Right atrium auricular region (tissue), 2 donors: ENCODE measurements at places on chromosomes 5 and 9. TPM values are rescaled to one million over a fixed set of nuclear protein-coding genes. Genes with fewer than 3 reads are reported as not detected.
A peak's percentile ranks its signal among the peaks of the same experiment; 100 is the strongest.

DNA sequence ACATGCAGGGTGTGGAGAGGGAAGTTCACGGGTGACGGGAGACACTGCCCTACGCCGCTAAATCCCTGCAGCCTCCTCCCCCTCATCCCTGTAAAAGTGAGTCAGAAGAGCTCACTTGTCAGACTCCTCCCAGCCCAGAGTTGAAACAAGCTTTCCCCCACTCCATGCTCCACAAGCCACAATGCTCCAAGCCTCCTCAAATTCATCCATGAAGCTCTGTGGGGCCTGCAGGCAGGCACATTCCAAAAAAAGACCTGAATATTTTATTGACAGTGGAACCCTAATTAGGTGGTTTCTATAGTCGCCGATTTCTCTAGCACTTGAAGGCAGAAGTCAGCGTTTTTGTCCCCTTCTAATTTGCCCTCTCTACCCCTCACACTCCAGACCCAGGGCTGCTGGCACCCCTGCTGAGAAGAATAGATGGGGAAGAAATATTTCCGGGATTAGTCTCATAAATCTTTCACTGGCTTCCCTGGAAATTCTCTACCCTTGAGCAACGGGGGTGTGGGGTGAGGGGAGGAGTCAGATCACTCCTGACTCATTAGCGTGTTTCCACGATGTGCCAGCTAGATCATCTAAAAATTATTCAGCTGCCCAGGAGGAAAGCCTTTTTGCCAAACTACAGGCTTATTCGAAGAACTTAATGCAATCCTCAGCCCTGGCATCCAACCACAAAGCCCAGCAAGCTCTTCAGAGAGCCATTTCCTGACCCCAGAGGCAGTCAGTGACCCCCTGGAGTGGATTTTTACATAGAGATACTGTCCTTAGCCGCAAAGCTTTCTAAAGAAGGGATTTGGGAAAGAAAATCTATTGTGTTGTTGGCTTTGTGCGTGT is 97.1 kb downstream of the ENC1 start:
- no peaks in the 10 kb centered on the region for H3K4me1 ChIP-seq
- H3K27ac ChIP-seq, result peak overlapping the region; percentile 25
- no peaks in the 10 kb centered on the region for H3K27me3 ChIP-seq
- DNase-seq, result no peak
- H3K4me3 ChIP-seq, result no peak overlapping the region
- no peaks in the 10 kb centered on the region for H3K36me3 ChIP-seq

DNA sequence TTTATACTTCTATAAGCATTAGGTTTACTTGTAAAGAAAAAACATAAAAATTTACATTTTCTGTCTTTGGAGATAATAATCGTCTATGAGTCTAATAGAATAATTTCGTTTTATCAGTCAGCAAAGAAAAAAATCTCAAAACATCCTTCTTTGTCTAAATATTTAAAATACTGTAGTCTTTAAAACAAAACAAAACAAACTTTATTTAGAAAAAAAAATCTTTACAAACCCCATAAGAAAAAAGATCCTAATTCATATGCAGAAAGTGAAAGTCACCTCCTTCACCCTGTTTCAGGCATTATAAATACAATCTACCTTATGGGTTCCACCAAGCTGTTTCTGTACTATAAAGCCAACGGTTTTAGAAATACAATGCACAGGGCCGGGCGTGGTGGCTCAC is 5.6 kb downstream of the LARS1 start:
- no peak overlapping the region for H3K27ac ChIP-seq
- H3K36me3 ChIP-seq, result peaks cover 21% of the 10 kb centered on the region
- no peaks in the 10 kb centered on the region for H3K27me3 ChIP-seq
- H3K4me3 ChIP-seq, result no peak overlapping the region
- DNase-seq, result no peak
- no peaks in the 10 kb centered on the region for H3K4me1 ChIP-seq

- H3K27ac ChIP-seq, result no peak overlapping the region
- no peaks in the 10 kb centered on the region for H3K27me3 ChIP-seq
- H3K4me1 ChIP-seq, result no peaks in the 10 kb centered on the region
- H3K4me3 ChIP-seq, result no peak overlapping the region
- DNase-seq, result no peak
Observed at GRCh38 chr5:134258896-134259295, 33.0 kb upstream of the PPP2CA start.

- DNase-seq, result peak; percentile 28
- H3K27ac ChIP-seq, result no peak overlapping the region
- no peak overlapping the region for H3K4me3 ChIP-seq
- no peaks in the 10 kb centered on the region for H3K27me3 ChIP-seq
- no peaks in the 10 kb centered on the region for H3K4me1 ChIP-seq
Observed at GRCh38 chr5:2201011-2201410, 318.3 kb upstream of the IRX4 start.

GRCh38 chr5:169015991-169016390 is 284.9 kb downstream of the SLIT3 start:
- no peaks in the 10 kb centered on the region for H3K36me3 ChIP-seq
- H3K4me3 ChIP-seq, result no peak overlapping the region
- H3K4me1 ChIP-seq, result no peaks in the 10 kb centered on the region
- no peaks in the 10 kb centered on the region for H3K27me3 ChIP-seq

- H3K27ac ChIP-seq, result peak overlapping the region; percentile 61
- peaks cover 39% of the 10 kb centered on the region for H3K4me1 ChIP-seq
- H3K27me3 ChIP-seq, result no peaks in the 10 kb centered on the region
- no peak overlapping the region for H3K4me3 ChIP-seq
Observed at GRCh38 chr9:92608909-92609445, 61.0 kb downstream of the IPPK start.

GRCh38 chr9:4020038-4020754 is 279.7 kb downstream of the GLIS3 start:
- no peak overlapping the region for H3K4me3 ChIP-seq
- no peaks in the 10 kb centered on the region for H3K27me3 ChIP-seq
- no peaks in the 10 kb centered on the region for H3K4me1 ChIP-seq
- H3K27ac ChIP-seq, result no peak overlapping the region
- no peak for DNase-seq

GRCh38 chr9:110933350-110934001 is 104.8 kb downstream of the LPAR1 start:
- H3K4me3 ChIP-seq, result no peak overlapping the region
- H3K4me1 ChIP-seq, result no peaks in the 10 kb centered on the region
- DNase-seq, result no peak

DNA sequence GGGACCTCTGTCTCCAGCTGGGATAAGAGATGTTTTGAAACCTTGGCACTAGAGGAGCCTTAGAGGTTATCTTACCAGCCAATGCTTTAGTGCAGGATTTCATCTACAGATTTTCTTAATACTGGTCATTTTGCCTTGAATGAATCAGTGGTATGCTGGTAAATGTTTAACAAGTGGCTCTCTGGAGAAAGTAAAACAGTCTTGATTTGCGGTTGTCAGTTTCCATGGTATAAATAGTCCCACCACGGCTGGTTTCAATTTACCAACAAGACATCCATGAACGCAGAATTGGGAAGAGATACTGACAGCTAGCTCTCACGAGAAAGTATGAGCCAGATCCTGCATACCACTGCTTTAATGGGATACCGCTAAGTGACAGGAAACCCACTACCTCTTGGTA is 56.7 kb upstream of the CXCL14 start:
- no peaks in the 10 kb centered on the region for H3K36me3 ChIP-seq
- H3K27ac ChIP-seq, result no peak overlapping the region
- no peak overlapping the region for H3K4me3 ChIP-seq
- H3K4me1 ChIP-seq, result no peaks in the 10 kb centered on the region
- no peak for DNase-seq

- H3K4me3 ChIP-seq, result no peak overlapping the region
- H3K27ac ChIP-seq, result no peak overlapping the region
- no peaks in the 10 kb centered on the region for H3K36me3 ChIP-seq
- peaks cover 40% of the 10 kb centered on the region for H3K4me1 ChIP-seq
- no peaks in the 10 kb centered on the region for H3K27me3 ChIP-seq
Observed at GRCh38 chr9:132061526-132061925, 18.1 kb downstream of the MED27 start.

- no peaks in the 10 kb centered on the region for H3K4me1 ChIP-seq
- H3K36me3 ChIP-seq, result no peaks in the 10 kb centered on the region
- no peak overlapping the region for H3K27ac ChIP-seq
- H3K27me3 ChIP-seq, result no peaks in the 10 kb centered on the region
- H3K4me3 ChIP-seq, result no peak overlapping the region
Observed at GRCh38 chr9:18507151-18507550, 33.2 kb downstream of the ADAMTSL1 start.

DNA sequence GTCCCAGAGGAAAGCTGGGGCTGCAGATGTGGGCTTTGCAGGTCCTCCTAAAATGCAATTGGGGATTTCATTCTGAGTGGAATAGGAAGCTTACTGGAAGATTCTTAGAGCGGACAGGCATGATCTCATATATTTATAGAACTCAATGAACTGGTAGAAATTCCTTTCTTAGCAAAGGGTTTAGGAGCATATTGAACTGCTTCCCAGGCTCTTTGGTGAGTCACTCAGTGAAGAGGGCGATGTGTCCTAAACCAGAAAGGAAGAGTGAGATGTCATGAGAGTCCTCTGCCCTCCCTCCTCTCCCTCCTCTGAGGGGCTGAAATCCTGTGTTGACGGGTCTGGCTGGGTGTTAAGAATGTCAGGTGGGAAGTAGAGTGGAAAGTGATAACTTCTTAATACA is 26.3 kb upstream of the SEMA6A start:
- peaks cover 8% of the 10 kb centered on the region for H3K4me1 ChIP-seq
- H3K4me3 ChIP-seq, result no peak overlapping the region

DNA sequence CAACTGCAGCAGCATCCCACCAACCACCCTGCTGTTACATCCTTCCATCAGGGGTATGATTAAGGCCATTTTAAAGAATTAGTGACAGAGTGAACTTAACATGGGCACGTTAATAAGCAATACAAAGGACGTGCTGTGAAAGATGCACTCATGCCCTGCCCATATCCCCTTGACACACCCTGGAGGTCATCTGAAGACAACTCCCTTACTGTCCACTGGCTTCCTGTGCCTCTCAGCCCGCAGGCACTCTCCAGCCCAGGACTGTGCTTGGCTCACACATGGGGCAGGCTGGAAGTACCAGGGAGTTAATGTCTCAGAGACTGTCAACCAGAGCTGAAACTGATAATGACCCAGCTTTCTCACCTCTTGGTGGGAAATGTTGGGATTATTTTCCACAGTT is 81.8 kb downstream of the TRIM36 start:
- no peaks in the 10 kb centered on the region for H3K36me3 ChIP-seq
- H3K4me1 ChIP-seq, result no peaks in the 10 kb centered on the region
- no peak overlapping the region for H3K27ac ChIP-seq
- DNase-seq, result no peak
- no peaks in the 10 kb centered on the region for H3K27me3 ChIP-seq

DNA sequence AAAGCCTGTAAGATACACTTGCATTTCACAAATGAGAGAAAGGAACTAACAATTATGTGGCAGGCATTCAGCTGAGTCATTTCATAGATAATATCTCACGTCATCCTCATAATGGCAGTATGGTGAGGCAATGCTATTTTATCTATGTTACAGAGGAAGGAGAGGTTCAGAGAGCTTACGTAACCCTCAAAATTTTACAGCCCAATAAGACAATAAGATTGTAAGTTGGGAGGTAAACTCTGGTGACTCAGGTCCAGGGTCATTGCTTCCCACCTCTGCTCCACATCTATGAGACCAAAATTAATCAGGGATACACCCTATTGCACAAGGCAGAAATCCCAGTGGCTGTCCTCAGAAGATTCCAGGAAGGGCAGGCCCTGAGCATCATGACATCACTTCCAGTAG is 309.7 kb downstream of the NSG2 start:
- H3K4me3 ChIP-seq, result no peak overlapping the region
- DNase-seq, result peak; percentile 76
- H3K4me1 ChIP-seq, result peaks cover 5% of the 10 kb centered on the region
- H3K36me3 ChIP-seq, result no peaks in the 10 kb centered on the region
- H3K27ac ChIP-seq, result no peak overlapping the region
- no peaks in the 10 kb centered on the region for H3K27me3 ChIP-seq

DNA sequence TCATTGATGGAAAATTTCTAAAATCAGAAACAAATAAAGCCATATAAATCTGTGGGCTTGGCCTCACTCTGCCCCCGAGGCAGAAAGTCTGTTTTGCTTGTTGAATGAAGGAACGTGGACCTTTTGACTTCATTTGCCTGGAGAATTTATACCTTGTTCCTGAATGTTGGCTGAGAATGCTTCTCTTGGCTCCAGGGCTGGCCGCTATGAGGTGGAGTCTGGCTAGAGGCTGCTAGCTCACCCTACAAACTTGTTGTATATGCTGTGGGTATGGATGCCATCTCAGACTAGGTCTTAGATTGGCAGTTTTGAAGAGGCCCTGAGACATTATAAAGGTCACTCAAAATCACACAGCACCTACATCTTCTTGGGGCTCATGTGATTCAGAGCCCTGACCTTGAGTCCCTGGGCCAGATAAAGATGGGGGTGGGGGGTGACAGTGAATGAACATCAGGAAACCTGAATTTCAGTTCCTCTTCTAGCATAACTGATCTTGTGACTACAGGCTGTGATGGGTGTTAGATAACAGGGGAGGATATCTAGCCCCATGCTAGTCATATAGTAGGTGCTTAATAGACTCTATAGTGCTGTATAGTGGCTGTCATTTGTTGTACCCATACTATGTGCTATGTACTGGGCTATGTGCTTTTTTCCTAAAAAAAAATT is 2.8 kb downstream of the GM2A start:
- H3K27me3 ChIP-seq, result no peaks in the 10 kb centered on the region
- H3K4me3 ChIP-seq, result no peak overlapping the region
- peaks cover 5% of the 10 kb centered on the region for H3K36me3 ChIP-seq
- no peak for DNase-seq
- H3K4me1 ChIP-seq, result peaks cover 34% of the 10 kb centered on the region
- H3K27ac ChIP-seq, result no peak overlapping the region

DNA sequence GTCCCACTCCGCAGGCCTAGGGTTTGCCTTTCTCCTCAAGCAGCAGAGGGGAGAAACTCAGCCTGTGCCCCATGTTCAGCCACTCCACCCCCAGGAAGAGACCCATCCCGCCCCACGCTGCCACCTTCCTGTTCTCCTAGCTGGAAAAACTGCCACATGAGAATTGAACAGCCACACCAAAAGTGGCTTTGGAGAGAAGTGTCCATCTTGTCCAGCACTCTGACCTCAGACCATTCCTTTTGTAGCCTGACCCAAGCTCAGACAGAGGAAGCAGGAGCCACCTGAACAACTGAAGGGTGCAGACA is 8.3 kb upstream of the SLC25A48 start:
- H3K36me3 ChIP-seq, result no peaks in the 10 kb centered on the region
- no peak overlapping the region for H3K27ac ChIP-seq
- no peaks in the 10 kb centered on the region for H3K27me3 ChIP-seq
- DNase-seq, result no peak
- H3K4me1 ChIP-seq, result no peaks in the 10 kb centered on the region
- H3K4me3 ChIP-seq, result no peak overlapping the region

The TEX48 gene
- total RNA-seq, result not detected

The DBH gene
- total RNA-seq, result not detected

The LCN1 gene
- not detected for total RNA-seq

The NDUFS6 gene
- 135 TPM for total RNA-seq

The NIPAL4 gene
- total RNA-seq, result not detected

The SMIM33 gene
- not detected for total RNA-seq

The OSMR gene
- total RNA-seq, result 28.6 TPM

The ACTBL2 gene
- total RNA-seq, result 0.12 TPM

The ANKRD31 gene
- total RNA-seq, result 0.07 TPM

The SUSD3 gene
- 11.8 TPM for total RNA-seq

The PTGDS gene
- 2,426 TPM for total RNA-seq
